Stimulated activated CD8-positive, alpha-beta memory T cell treated with anti-CD3 and anti-CD28 coated beads, Interleukin-12 subunit alpha, Interleukin-12 subunit beta, amount 100 ng/mL, for 1 hour (primary cell): ENCODE measurements at places on chromosomes 5 and 9.
A peak's percentile ranks its signal among the peaks of the same experiment; 100 is the strongest.

- no peak for DNase-seq
Measured at GRCh38 chr9:80937645-80938044, 751.7 kb downstream of the TLE1 start.

DNA sequence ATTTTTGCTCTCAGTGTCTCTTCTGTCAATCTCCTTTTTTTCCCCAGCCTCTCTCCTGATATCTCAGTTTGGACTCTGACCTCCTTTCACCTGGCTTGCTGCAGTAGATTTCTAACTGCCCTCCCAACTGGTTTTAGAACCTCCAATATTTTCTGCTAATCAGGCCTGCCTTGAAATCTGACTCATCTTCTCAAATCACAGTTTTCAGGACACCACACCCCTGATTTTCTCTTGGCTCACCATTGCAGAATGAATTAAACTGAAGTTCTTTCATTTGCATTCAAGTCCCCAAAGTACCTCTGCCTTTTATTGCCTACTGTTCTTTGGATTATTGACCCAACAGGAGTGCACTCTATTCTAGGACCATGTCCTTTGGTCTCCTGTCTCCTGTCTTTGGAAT is 310.4 kb upstream of the TRPC7 start:
- no peak for DNase-seq

GRCh38 chr5:32187675-32188074 is 13.6 kb upstream of the GOLPH3 start:
- DNase-seq = no peak

- no peak for DNase-seq
Measured at GRCh38 chr5:81353189-81353588, 40.7 kb downstream of the ACOT12 start.

DNA sequence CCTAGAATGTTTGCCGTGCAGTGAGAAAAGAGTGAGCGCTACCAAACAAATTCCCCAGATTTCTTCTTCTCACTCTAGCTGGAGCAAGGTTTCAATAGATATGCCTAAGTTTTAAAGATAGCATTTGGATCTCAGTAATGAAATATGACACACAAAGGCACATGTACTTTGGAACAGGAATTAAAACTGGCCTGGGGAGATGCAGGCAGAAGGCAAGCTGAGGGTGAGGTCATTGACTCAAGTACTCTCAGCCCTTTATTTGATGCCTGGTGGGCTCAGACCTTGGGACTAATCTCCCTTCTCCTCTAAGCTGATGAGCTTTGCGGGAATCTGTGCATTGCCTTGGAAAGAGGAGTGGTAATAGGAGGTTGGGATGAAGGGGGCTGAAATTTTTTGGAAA is 323.3 kb upstream of the SLC30A5 start:
- DNase-seq = no peak

DNA sequence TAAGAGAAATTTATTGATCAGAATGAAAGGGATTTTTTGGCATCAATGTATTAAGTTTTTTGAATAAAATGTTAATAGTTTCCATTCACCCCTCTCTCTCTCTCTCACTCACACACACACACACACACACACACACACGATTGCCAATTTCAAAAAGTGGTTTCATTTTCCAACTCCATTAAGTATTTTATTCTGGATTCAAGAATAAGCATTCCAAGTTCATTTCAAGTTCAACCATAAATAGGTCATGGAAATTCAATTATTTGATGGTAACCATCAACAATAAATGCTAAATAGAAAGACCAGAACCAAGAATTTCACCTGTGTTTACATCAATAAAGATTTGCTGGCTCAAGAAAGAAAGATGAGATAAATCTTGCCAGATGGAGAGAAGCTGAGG is 171.6 kb downstream of the ADAMTS12 start:
- no peak for DNase-seq

- DNase-seq = no peak
Measured at GRCh38 chr9:119991797-119992196, 588.2 kb downstream of the CDK5RAP2 start.

- no peak for DNase-seq
Measured at GRCh38 chr5:1245905-1246576, 20.9 kb downstream of the SLC6A18 start.

- no peak for DNase-seq
Measured at GRCh38 chr5:175550055-175550805, 71.9 kb downstream of the SFXN1 start.

- no peak for DNase-seq
Measured at GRCh38 chr9:114532561-114533237, 27.4 kb upstream of the WHRN start.

- DNase-seq = no peak
Measured at GRCh38 chr9:24036459-24036858, 210.4 kb upstream of the ELAVL2 start.

GRCh38 chr9:100020121-100020795 is 78.5 kb downstream of the ERP44 start:
- no peak for DNase-seq

DNA sequence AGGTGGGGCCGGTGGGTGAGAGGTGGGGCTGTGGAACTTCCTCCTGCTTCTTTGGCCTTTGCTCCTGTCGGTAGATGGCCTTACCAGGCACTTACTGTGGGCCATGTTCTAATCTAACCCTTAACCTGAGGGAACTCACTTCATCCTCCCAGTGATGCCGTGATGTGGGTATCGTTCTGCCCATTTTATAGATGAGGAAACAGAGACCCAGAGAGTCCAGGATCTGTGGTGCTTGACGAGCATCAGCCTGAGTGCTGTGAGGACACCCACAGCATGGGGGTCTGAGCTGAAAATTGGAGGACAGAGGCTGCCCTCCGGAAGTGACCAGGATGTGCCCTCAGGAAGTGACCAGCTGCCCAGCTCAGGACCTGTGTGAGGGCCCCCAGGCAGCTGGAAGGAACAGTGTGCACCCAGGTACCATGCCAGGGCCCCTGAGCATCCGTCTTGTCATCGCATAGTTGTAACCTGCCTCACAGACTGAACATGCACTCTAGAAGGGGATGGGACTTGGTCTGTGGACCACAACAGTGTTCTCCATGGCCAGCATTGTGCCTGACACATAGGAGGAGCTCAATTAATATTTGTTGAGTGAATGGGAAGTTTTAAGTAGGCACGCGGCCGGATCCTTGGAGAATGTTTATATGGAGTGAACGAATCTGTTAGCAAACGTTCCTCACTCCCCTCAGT is 8.5 kb downstream of the NEK6 start:
- no peak for DNase-seq

- no peak for DNase-seq
Measured at GRCh38 chr9:116953271-116953670, 266.2 kb downstream of the TRIM32 start.

GRCh38 chr9:90774682-90775081 is 26.9 kb upstream of the SYK start:
- DNase-seq = no peak

DNA sequence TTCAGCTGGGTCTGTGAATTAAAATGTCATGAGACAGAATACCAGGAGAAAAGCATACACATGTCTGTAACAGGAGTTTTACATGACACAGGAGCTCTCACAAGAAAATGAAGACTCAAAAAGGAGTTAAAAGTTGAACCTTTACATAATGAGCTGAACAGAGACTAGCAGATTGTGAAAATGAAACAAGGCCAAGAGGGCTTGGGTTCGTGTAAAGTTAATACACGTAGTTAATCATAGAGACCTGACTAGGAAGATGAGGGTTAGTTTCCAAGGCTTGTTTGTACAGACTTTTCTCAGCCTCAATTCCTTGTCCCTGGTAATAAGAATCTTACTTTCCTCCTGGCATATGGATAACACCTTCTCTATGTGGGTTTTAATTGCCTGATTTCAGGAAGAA is 1294.0 kb downstream of the MAT2B start:
- DNase-seq = no peak

DNA sequence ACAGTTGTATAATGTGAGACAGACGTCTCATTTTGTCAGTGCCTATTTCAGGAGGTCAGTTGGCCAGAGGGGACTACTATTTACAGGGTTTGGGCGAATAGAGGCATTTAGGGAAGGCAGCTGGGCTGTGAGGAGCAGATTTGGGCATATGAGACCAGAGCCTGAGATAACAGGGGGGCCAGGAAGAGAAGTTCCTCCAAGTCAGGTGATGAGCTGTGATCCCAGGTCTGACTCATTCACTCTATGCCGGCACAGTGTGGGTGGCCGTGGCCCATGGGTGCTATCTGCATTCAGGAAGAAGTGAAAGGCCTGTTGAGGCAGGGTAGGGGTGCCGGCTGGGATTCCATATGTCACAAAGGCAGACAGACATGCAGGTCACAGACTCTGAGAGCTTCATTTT is 142.8 kb downstream of the PDZD2 start:
- DNase-seq = no peak

GRCh38 chr9:124149992-124150391 is 107.8 kb upstream of the NEK6 start:
- DNase-seq = no peak

DNA sequence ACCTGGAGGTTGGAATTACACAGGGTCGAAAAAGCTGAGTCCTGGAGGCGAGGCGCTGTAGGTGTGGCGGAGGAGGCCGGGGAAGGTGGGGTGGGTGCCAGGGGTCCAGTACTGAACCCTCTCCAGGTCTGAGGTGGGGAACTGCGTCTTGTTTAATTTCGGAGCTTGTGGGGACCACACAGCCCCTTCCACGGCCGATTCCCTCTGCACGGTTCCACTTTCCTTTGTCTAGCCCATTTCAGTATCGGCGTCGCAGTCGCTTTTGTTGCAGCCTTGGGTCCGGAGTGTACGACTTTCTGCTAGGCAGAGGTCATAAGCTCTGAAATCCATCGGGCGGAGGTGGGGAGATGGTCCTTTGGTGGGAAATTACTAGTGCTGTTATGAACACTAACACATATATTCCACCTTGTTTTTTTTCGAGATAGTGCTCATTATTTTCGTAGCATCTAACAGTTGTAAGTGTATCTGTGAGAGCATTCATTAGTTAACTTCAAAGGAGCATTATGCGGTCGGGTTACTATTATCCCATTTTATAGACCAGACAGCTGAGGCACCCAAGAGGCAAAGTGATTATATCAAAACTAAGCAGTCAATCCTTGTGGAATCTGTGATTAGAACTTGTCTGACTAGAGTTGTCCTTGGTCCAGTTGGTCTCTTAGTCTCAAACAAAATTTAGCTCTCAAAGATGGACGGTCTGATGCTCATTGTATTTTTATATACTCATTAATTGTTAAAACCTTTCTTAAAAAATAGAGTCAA is 737 bp downstream of the RNF180 start:
- no peak for DNase-seq

DNA sequence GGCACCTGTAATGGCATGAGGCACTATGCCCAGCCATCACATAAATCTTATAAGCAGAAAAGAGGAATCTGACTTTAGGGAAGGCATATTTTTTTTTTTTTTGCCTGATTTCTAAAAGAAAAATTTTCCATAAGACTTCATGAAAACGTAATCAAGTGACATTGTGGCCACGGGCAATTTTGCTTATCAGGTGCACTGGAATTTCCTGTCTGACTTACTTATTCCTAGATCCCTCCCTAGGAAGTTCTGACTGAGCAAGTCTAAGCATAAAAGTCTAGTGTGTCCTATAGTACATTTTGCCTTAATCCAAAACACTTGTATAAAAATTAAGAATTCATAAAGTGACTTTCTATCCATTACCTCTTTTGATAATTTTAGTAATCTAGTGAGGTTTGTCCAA is 12.5 kb downstream of the C5orf46 start:
- no peak for DNase-seq

DNA sequence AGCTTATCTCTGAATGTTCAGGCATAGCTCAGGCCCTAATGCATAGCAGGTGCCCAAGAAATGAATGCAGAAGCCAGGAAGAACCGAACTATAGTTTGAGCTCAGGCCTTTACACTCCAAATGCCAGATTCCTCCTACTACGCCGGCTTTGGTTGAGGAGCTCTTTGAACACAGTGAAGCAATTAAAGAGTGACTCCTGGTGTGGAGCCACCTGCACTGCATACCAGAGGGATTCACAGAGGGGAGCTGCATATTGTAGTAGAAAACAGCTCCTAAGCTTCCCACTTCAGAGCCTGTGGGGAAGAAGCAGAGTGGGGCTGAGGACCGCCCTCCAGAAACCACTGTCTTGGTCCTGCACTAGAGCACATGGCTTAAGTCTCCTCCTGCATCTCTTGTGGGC is 14.5 kb upstream of the KCNMB1 start:
- no peak for DNase-seq

DNA sequence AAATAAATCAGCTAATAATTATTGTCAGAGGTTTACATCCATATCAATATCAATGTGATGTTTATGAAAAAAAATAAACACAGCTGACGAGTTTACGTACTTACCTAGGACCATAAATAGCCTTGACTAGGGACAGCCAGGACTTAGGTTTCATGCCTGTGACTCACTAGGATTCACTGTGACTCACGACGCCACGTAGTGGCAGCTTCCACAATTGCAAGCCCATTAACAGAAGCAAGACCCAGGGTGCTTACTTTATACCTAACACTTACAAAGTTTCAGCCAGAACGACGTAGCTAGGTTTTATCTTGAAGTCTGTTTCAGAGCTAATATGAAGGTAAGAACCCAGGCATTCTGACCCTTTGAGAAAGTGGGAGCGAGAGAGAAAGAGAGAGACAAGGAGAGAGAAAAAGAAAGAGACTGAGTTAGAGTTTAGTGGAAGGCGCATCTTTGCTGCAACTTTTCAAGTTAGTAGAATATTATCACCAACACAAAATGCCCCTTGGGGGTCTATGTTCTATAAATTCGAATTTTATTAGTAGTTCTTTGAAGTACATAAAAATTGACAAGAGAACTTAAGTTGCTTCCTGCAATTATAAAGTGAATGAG is 191.2 kb downstream of the GNA14 start:
- peak; percentile 57 for DNase-seq

- no peak for DNase-seq
Measured at GRCh38 chr5:104947076-104947475, 1384.5 kb upstream of the NUDT12 start.

- no peak for DNase-seq
Measured at GRCh38 chr5:145942201-145942600, 5.8 kb downstream of the SH3RF2 start.

DNA sequence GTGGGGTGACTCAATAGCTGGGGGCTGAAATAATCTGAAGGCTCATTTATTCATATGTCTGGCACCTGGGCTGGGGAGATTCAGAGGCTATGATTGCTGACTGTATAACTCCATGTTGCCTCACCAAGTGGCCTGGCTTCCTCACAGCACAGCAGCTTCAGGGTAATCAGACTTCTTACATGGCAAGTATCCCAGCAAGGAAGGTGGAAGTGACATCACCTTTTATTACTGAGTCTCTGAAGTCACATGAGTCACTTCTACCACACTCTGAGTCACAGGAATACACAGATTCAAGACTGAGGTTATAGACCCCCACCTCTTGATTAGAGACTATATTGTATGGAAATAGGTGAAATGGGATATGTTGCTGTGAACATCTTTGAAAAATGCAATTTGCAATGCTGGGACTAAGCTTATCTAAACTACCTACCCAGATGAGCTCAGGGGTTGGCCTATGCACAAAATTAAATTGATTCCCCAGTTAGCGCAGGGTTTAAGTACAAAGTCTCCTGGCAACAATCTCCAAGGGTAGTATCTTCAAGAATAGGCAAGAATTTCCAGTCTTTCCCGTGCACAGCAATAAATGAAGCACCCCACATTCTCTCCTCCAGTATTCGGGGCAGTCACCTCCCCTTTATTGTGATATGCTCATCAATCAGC is 553.1 kb downstream of the LRRC70 start:
- no peak for DNase-seq

DNA sequence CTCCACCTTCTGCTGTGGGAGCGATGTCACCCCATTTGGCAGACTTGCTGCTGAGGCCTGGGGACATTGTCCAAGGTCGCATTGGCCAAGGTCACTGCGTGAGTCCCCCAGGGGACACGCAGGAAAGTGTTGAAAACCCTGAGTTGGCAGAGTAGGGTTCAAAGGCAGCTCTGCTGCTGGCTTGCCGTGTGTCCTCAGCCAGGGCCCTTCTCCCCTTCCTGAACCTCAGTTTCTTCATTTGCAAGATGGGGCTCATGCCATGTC is 14.0 kb downstream of the ASS1 start:
- DNase-seq = no peak
